ENCODE measurements at places on chromosomes 16 and 17.

DNA sequence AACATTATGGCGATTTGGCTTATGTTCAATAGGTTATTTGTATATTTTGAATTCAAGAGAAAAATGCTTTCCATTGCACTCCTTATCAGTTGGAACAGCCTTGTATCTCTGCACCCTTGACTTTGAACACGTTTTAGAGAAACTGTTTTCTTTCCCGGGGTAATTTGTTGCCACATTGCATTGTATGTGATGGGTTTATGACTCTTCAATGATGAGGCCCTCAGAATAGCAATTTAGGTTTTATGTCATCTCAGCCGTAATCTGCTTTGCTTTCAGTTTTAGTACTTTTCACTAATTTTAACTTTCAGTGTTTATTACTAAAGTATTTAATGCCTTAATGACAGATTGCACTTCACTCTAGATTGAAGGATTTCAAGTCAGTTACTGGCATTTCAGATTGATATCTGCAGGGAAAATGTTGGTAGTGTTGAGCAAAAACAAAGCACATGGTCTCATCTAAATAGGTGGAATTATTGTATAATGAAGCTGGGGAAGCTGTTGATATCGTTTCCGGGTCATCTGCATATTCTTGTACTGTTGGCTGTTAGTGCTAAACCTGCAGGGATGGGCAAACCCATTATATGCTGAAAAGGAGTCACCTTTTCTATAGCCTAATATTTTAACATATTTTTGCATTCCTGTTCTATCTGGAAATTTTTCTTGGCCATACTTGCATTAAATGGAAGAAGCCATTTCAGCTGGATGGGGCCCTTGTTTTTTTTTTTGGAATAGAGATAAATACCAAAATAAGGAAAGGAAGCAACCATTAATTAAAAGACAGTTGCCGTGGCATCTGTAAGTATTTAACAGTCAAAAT is 2.0 kb downstream of the LUC7L3 start:
- H3K4me1 ChIP-seq = peaks cover 28% of the 10 kb centered on the region
- H3K4me3 ChIP-seq = peak overlapping the region; percentile 97
- peaks cover 5% of the 10 kb centered on the region for H3K27me3 ChIP-seq
- peaks cover 16% of the 10 kb centered on the region for H3K36me3 ChIP-seq
- DNase-seq = no peak

GRCh38 chr16:89049484-89050118 is 44.1 kb upstream of the ACSF3 start:
- H3K4me3 ChIP-seq = no peak overlapping the region
- H3K4me1 ChIP-seq = no peaks in the 10 kb centered on the region
- peaks cover 32% of the 10 kb centered on the region for H3K27me3 ChIP-seq
- no peaks in the 10 kb centered on the region for H3K36me3 ChIP-seq
- DNase-seq = no peak

- H3K27me3 ChIP-seq = no peaks in the 10 kb centered on the region
- H3K27ac ChIP-seq = peak overlapping the region; percentile 76
- peaks cover 13% of the 10 kb centered on the region for H3K36me3 ChIP-seq
- peaks cover 31% of the 10 kb centered on the region for H3K4me1 ChIP-seq
Measured at GRCh38 chr17:49315551-49316257, 46.3 kb downstream of the ZNF652 start.

DNA sequence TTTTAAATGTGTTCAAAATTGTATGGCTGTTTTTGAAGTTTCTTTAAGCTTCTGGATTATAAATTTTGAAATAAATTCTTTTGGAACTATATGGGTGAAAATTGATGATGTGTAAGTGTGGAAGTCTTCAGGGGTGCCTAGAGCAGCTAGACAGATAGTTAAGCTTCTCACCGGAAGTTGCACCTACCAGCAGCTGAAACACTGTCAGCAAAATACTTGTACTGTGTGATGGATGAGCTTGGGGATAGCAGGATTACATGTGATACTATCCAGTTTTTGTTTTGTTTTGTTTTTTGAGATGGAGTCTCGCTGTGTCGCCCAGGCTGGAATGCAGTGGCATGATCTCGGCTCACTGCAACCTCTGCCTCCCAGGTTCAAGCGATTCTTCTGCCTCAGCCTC is 19.7 kb downstream of the RBL2 start:
- H3K36me3 ChIP-seq = peaks cover 5% of the 10 kb centered on the region
- H3K27me3 ChIP-seq = no peaks in the 10 kb centered on the region
- no peak overlapping the region for H3K27ac ChIP-seq
- DNase-seq = no peak

DNA sequence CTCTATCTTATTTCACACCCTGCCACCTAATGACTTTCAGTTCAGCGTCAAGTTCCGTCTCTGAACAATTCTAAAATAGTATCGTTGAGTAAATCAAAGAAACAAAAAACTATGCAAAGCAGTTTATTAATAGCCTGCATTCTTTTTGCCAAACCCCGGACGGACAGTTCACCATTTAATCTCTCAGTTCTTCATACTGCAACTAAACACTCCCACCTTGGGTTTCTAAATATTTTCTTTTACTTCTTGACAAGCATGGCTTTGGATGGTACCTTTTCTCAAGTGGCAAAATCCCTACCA is 1.2 kb downstream of the MYH11 start:
- peaks cover 10% of the 10 kb centered on the region for H3K4me1 ChIP-seq
- no peak overlapping the region for H3K27ac ChIP-seq
- H3K27me3 ChIP-seq = peaks cover 44% of the 10 kb centered on the region

DNA sequence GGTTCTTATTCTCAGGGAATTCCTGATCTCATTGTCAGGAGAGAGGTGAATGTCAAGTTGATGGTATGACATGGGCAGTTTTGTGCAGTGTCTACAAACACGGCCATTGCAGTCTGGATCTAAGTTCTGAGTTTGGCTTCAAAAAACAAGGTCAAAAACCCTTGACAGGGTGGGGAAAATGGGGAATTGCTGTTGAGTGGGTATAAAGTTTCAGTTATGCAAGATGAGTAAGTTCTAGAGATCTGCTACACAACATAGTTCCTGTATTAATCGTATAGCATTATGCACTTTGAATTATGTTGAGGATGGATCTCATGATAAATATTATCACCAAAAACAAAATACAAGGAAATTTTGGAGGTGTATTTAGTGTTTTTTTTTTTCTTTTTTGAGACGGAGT is 36.6 kb upstream of the CARMIL2 start:
- DNase-seq = no peak
- peaks cover 6% of the 10 kb centered on the region for H3K36me3 ChIP-seq
- no peak overlapping the region for H3K27ac ChIP-seq
- H3K27me3 ChIP-seq = no peaks in the 10 kb centered on the region
- peaks cover 5% of the 10 kb centered on the region for H3K4me1 ChIP-seq
- no peak overlapping the region for H3K4me3 ChIP-seq

- H3K36me3 ChIP-seq = no peaks in the 10 kb centered on the region
- no peaks in the 10 kb centered on the region for H3K4me1 ChIP-seq
- H3K27me3 ChIP-seq = peaks cover 10% of the 10 kb centered on the region
Measured at GRCh38 chr16:23362460-23363317, 60.6 kb downstream of the SCNN1B start.

GRCh38 chr17:8964801-8965393 is 610 bp downstream of the PIK3R5 start:
- no peak for DNase-seq
- H3K36me3 ChIP-seq = peaks cover 5% of the 10 kb centered on the region
- peaks cover 2% of the 10 kb centered on the region for H3K27me3 ChIP-seq
- H3K4me3 ChIP-seq = no peak overlapping the region

DNA sequence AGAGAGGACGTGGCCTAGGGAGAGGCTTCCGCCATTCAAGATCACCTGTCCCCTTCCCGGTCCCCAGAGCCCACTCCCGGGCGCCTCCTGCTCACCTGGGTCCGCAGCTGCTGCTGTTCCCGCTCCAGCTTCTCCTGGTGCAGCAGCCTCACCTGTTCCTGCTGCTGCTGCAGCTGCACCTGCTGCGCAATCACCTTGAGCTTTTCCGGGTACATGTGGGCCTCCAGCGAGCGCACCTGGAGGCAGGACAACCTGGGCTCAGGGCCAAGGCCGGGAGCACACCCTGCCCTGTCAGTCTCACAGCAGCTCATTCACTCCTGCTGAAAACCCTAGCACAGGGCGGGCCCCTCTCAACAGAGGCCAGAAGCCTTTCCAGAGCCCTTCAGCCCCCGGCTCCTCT is 12.5 kb downstream of the TFAP4 start:
- H3K4me3 ChIP-seq = no peak overlapping the region
- H3K27ac ChIP-seq = no peak overlapping the region
- peaks cover 5% of the 10 kb centered on the region for H3K27me3 ChIP-seq
- peaks cover 11% of the 10 kb centered on the region for H3K36me3 ChIP-seq
- no peak for DNase-seq
- H3K4me1 ChIP-seq = peaks cover 28% of the 10 kb centered on the region

DNA sequence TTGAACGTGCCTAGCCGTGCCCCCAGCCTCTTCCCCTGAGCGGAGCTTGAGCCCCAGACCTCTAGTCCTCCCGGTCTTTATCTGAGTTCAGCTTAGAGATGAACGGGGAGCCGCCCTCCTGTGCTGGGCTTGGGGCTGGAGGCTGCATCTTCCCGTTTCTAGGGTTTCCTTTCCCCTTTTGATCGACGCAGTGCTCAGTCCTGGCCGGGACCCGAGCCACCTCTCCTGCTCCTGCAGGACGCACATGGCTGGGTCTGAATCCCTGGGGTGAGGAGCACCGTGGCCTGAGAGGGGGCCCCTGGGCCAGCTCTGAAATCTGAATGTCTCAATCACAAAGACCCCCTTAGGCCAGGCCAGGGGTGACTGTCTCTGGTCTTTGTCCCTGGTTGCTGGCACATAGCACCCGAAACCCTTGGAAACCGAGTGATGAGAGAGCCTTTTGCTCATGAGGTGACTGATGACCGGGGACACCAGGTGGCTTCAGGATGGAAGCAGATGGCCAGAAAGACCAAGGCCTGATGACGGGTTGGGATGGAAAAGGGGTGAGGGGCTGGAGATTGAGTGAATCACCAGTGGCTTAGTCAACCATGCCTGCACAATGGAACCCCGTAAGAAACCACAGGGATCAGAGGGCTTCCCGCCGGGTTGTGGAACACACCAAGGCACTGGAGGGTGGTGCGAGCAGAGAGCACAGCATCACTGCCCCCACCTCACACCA is 724 bp downstream of the GAA start:
- H3K4me1 ChIP-seq = peaks cover 22% of the 10 kb centered on the region
- H3K27ac ChIP-seq = peak overlapping the region; percentile 76
- no peaks in the 10 kb centered on the region for H3K36me3 ChIP-seq

DNA sequence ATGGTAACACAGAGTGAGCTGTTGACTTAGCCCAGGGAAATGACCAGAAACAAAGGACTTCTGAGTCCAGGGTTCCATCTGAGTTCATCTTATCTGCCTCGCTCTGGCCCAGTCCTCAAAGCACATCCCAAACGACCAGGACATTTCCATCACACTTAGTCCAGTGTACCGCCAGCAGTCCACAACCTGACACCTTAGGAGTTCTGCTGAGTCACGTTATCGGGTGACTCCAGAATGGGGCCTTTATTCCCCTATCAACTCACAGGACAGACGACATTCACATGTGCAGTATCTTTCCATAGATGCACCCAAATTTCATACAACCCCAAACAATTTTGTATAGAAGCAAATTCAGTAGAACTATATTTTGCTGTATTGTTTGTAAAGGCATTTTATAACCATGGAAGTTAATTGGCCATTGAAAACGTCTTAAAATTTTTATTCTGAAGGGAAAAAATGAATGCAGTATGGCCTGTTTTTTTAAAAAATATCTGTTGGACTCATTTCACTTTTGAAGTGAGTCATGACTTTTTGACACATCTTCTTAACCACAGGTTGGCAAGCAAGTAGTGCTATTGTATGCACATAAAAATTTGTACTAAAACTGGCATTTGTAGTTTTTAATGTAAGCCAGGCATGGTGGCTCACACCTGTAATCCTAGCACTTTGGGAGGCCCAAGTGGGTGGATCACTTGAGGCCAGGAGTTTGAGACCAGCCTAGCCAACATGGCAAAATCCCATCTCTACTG is 46.3 kb downstream of the ZNF18 start:
- H3K4me1 ChIP-seq = peaks cover 10% of the 10 kb centered on the region
- no peak overlapping the region for H3K27ac ChIP-seq
- H3K4me3 ChIP-seq = no peak overlapping the region
- no peaks in the 10 kb centered on the region for H3K27me3 ChIP-seq

DNA sequence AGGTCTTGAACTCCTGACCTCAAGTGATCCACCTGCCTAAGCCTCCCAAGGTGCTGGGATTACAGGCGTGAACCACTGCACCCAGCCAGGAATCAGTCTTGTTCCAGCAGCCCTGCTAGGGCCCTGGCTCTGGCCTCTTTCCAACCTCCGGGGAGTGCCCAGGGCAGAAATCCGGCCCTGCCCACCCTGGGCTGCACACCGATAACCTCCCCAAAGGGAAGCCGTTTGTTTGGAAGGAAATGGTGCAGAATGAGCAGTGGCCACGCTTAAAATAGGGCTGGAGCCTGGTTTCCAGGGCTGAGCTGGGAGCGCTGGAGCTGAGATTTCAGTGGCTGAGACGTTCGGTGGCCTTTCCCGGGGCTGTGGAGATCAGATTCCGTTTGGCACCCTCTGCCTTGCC is 17.8 kb upstream of the EMP2 start:
- H3K4me3 ChIP-seq = no peak overlapping the region
- no peak for DNase-seq

GRCh38 chr16:2751577-2752034 is 832 bp upstream of the SRRM2 start:
- no peak for DNase-seq
- peaks cover 41% of the 10 kb centered on the region for H3K4me1 ChIP-seq
- H3K27ac ChIP-seq = peak overlapping the region; percentile 99
- H3K27me3 ChIP-seq = peaks cover 3% of the 10 kb centered on the region
- H3K36me3 ChIP-seq = peaks cover 50% of the 10 kb centered on the region
- peak overlapping the region; percentile 92 for H3K4me3 ChIP-seq

- H3K27ac ChIP-seq = no peak overlapping the region
- no peaks in the 10 kb centered on the region for H3K36me3 ChIP-seq
- H3K4me1 ChIP-seq = no peaks in the 10 kb centered on the region
- no peak overlapping the region for H3K4me3 ChIP-seq
- DNase-seq = no peak
Measured at GRCh38 chr17:58279016-58279711, 1.6 kb downstream of the MPO start.

DNA sequence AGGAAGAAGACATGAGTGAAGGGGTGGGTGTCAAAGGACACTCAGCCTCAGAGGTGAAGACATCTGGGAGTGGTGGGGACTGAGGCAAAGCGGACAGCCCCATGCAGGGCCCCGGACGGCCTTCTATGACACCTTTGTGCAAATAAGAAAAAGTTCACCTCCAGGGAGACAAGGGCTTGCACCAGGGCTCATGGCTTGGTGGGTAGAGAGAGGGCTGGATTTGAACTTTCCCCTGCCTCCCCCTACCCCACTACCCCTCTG is 30.5 kb downstream of the LRRC75A start:
- no peaks in the 10 kb centered on the region for H3K36me3 ChIP-seq
- H3K4me3 ChIP-seq = no peak overlapping the region
- H3K27me3 ChIP-seq = peaks cover 3% of the 10 kb centered on the region
- DNase-seq = no peak
- no peak overlapping the region for H3K27ac ChIP-seq

GRCh38 chr16:57884655-57885133 is 82.4 kb upstream of the KIFC3 start:
- peaks cover 21% of the 10 kb centered on the region for H3K4me1 ChIP-seq
- no peak for DNase-seq
- peaks cover 41% of the 10 kb centered on the region for H3K27me3 ChIP-seq
- no peaks in the 10 kb centered on the region for H3K36me3 ChIP-seq
